ENCODE measurements at places on chromosomes 6 and 20.

GRCh38 chr20:15706719-15707118 is 866.5 kb downstream of the KIF16B start:
- no peak for DNase-seq

DNA sequence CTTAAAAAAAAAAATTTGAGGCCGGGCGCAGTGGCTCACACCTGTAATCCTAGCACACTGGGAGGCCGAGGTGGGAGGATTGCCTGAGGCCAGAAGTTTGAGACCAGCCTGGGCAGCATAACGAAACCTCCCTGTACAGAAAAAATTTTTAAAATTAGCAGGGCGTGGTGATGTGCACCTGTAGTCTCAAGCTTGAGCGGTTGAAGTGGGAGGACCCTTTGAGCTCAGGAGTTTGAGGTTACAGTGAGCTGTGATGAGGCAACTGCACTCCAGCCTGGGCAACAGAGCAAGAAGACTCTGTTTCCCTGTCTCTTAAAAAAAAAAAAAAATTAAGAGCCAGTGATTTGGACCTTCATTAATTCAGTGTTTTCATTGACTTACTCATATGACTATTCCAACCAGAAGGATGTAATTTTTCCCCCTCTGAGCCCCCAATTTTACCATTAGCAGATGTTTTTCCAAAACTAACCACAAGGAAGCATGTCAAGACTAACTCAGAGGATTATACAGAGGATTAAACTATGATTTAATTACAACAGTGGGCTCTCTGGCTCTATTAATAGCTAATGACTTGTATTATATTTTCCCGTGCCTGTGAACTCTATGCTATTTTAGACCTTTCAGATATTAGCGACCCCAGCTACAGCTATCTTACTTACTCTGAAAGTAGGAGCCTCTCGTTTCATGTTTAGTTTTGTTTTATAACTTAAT is 75.1 kb downstream of the ARID1B start:
- no peak for DNase-seq

- no peak for DNase-seq
These were observed 450.2 kb downstream of the CDC5L start for GRCh38 chr6:44837741-44838140.

- no peak for DNase-seq
These were observed 4.2 kb upstream of the IRF4 start for GRCh38 chr6:387293-387741.

GRCh38 chr6:140921366-140922226 is 1211.1 kb upstream of the GJE1 start:
- DNase-seq, result no peak

DNA sequence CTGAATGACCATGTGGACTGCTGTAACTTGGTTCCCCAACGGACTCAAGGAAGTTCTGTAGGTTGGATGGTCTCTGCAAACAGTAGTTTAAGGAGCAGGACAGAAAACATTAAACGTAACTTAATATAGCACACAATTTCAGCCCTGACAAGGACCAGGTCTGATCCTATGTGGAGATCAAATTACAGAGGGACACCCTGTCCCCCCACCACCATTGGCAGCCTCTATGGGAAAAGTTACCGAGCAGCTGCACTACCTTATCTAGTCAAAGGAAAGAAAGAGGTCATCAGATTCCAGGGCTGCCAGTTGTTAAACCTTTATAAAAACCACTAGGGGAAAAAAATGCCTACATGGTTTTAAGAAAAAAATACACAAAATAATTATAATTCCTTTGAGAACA is 191.5 kb upstream of the RSPO3 start:
- no peak for DNase-seq

GRCh38 chr6:151068761-151069312 is 170.9 kb upstream of the AKAP12 start:
- DNase-seq, result no peak

GRCh38 chr6:71602385-71603007 is 283.9 kb upstream of the RIMS1 start:
- DNase-seq, result no peak

GRCh38 chr6:37862992-37863391 is 43.5 kb downstream of the ZFAND3 start:
- DNase-seq, result no peak

DNA sequence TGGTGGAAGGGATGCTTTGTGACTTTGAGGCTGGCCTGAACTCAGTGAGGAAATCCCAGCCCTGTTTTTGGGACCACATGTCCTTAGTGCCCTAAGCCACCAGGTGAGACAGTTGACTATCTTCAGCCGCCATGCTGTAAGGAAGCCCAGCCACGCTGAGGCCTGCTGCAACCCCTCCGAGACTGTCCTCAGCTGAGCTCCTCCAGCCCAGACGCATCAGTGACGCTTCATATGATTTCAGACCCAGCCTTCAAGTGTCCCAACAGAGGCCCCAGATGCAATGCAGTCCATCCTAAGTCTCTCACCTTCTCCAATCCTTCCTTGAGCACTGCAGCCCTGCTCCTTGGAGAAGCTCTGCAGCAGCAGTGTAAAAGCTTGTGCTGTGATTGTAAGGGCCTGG is 76.2 kb downstream of the NINL start:
- DNase-seq, result no peak

Measured in liver (tissue), 10 donors.